Stimulated activated CD8-positive, alpha-beta memory T cell treated with anti-CD3 and anti-CD28 coated beads, Interleukin-12 subunit alpha, Interleukin-12 subunit beta, amount 100 ng/mL, for 1 hour (primary cell): ENCODE measurements at places on chromosomes 5 and 9.

DNA sequence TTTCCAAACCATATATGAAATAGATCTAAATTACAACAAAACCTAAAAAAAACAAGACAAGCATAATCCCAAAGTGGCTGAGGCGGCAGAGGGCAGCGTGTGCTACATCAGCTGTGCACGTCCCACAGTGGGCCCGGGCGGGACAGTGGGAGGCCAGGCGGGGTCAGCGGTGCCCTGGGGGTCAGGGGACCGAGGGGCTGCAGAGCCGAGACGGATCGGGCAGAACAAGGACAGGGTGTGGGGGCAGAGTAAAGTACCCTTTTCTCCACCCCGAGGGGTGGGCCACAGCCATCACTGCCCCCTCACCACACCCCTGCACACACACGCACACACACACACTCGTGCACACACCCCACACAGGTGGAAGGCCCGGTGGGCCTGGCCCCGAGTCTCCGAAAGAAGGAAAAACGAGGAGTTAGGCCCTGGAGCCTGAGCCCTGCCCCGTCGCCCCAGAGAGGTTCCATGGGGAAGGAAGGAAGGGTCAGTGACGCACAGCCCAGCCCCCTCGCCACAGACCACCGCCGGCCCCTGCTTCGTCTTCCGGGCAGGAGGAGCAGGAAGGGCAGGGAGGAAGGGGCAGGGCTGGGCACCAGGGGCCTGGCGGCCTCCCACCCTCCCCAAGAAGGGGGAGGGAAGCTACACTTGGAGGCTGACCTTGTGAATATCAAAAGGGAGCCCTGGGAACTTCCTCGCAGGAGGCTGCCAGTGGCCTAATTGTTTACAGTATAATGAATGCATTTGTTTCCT is 49.6 kb upstream of the UBAC1 start:
- DNase-seq, result no peak

DNA sequence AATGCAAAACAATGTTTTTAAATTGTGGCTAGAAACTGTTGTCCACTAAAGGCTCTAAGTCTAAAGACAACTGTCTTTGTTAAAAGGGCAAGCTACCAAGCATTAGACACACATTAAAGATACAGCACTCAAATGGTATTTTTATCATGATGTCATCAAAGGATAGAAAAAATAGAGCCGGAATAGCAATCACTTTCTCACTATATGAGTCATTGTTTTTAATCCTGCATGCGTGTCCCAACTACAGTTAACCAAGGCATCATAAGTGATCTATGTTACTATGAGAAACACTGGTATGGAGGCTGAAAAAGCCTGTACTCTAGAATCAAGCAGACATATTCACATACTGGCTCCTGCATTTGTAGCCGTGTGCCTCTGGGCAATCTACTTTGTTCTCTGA is 1.9 kb upstream of the PJA2 start:
- no peak for DNase-seq

DNA sequence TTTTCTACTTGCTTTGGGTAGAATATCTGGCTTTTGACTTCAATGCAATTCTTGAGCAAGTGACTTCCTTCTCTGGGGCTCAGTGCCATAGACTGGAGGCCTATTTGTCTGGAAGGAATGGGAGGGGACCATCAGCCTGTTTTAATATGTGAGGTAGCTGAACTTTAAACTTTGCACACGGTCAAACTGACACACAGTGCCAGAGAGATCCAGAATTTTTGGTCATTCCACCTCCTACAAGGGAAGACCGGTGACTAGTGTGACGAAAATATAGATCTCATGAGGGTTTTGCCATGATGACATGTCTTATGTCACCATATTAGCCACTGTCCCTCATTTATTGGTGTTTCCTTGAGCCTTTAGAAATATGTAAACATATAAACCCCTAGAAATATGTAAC is 44.6 kb upstream of the ZSWIM6 start:
- no peak for DNase-seq

GRCh38 chr5:36623832-36624231 is 17.4 kb downstream of the SLC1A3 start:
- DNase-seq, result no peak

DNA sequence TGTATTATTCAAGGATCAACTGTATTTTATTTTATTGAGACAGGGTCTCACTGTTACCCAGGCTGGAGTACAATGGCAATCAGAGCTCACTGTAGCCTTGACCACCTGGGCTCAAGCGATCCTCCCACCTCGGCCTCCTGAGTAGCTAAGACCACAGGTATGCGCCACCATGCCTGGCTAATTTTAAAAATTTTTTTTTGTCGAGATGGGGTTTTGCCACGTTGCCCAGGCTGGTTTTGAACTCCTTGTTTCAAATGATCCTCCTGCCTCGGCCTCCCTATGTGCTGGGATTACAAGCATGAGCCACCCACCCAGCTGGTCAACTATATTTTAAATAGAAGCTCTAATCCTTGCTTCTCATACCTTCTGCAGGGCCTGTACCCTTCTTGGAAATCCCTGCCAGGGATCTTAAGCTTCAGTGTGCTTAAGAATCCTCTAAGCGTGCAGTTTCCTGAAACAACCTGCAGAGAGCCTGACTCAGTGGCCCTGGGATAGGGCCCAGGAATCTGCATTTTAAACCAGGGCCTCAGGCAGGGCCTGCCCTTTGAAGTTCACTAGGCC is 2.9 kb downstream of the AKNA start:
- no peak for DNase-seq

DNA sequence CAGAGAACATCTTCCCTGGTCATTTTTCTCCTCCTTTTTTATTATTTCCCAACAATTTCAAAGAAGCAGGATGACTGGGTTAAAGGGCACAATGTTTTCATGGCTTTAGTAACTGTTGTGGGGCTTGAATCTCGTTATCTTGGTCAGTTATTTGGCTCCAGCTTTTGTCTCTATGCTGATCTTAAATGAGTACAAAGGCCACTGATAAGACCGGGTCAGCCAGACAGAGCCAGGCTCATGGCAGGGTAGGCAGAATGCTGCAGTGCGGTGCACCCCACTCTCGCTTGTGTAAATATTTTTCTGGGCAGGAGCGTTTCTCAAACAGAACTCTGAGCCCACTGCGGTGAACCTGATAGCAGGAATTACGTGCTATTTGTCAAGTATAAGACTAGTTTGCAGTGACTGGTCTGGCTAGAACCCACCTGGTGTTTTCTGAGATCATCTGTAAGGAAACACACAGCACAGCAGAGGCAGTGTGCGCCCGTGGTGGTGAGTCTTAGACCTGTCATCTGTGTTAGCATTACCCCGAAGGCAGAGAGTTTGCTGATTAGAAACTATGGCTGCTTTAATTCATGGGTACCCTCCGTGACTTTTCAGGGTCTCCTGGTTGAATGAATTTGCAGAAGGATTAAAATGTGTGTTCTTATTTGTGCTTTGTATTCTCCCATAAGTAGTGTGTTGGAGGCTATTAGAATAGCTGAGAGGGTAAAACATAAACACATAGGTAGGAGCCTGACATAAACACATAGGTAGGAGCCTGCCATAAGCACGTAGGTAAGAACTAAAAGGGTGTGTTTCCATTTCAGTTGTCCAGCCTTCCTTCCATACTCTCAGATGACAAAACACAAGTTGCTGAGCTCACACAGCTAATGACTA is 158.6 kb upstream of the DMRT1 start:
- no peak for DNase-seq

DNA sequence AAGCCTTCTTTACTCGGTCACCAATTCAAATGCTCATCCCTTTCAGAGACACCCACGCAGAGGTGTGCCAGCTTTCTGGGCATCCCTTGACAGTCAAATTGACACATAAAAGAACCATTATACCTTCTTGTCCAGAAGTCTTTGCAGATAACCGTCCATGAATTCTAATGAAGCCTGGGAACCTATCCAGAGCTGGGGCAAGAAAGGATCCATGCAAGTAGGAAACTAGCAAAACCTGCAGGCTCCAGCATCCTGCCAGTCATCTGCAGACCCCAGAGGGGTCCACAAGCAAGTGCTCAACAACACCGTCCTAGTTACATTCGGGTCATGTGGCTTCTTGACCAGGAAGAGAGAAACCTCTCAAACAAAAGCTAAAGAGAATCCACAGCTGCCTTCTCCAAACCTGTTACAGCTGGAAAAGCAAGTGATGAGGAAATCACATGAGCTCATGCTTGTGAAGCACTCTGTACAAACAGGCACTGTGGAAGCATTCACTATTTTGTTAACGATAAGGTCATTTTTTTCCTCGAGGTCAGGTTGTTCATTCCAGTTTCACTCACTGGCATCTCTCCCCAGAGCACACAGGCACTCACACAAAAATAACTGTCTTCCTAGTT is 80.2 kb upstream of the DMRT1 start:
- no peak for DNase-seq

- no peak for DNase-seq
Observed at GRCh38 chr5:140103154-140103553, 10.8 kb upstream of the PURA start.

DNA sequence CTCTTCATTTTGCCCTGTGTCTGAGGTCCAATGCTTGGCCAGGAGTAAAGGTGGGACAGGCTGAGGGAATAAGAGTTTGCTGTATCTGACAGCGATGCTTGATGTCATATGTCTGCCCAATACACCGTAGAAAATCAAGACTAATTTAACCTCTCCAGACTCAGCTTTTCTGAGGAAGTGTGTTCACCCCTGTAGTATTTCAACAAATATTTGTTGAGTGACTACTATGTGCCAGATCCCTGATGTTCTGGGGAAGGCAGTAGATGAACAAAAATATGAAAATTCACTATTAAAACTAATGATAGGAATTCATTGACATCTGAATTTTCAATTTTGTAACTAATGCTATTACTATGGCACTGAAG is 489.7 kb downstream of the EBF1 start:
- no peak for DNase-seq

DNA sequence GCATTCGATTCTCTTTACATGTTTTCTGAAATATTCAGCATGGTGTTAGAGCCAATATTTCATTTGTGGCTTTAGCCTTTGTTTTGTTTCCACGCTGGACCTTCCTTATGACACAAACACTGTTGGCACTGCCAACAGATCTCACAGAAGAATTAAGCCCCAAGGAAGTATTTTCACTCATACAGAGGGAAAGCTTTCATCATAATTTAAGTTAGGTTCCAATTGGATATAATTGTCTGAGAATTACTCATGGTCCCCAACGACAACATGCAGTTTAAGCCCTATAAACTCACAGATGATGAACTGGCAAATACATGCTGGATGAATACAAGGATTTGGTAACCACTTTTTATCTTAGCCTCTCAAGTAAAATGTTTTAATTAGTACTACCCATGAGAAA is 259.5 kb downstream of the EBF1 start:
- DNase-seq, result no peak

GRCh38 chr5:159207686-159208513 is 1.5 kb downstream of the RNF145 start:
- peak; percentile 57 for DNase-seq
